ENCODE measurements at places on chromosomes 11 and 22.

DNA sequence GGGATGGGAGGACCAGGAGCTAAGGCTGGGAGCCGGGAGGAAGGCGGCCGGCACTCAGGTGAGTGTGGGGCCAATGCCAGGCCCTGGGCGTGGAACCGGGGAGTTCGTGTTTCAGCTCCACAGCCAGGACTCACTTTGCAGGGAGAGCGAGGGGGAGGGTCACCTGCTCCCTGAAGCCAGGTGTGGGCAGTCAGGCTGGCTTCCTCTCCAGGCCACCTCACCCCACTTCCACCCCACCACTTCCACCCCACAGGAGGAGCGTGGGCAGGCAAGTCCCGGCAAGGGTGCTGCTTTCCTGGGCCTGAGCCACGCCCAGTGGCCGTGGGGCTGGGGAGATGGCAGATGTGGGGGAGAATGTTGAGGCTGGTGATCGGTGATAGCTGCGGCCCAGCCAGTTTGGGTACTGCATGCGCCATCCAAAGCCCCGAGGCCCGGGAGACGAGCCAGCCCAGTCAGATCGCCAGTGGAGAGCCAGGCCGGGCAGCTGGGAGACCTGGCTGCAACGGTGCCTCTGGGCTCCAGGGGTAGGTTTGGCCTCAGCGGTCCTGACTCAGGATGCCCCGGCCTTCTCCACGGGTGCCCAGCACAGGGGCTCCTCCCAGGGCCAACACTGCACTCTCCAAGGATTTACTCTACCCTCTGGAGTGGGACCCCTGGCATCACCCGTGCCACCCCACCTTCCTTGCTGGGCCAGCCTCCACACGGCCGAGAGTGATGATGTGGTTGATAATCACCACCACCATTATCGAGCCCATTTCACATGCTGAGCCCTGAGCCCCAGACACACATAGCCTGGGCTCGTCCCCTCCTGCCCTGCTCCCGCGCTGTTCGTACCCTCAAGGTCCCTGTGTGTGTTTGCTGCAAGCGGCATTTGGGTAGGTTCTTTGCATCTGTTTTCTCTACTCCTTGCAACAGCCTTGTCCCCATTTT is 93.8 kb downstream of the WNT7B start:
- H3K36me3 ChIP-seq: no peaks in the 10 kb centered on the region
- no peaks in the 10 kb centered on the region for H3K4me1 ChIP-seq
- no peak for DNase-seq
- H3K4me3 ChIP-seq: no peak overlapping the region
- H3K27me3 ChIP-seq: peaks cover 40% of the 10 kb centered on the region
- H3K27ac ChIP-seq: no peak overlapping the region

GRCh38 chr11:31045335-31045734 is 324.2 kb downstream of the DCDC1 start:
- H3K27me3 ChIP-seq: no peaks in the 10 kb centered on the region
- H3K4me1 ChIP-seq: no peaks in the 10 kb centered on the region
- H3K4me3 ChIP-seq: no peak overlapping the region
- DNase-seq: no peak
- peaks cover 5% of the 10 kb centered on the region for H3K36me3 ChIP-seq
- H3K27ac ChIP-seq: no peak overlapping the region

DNA sequence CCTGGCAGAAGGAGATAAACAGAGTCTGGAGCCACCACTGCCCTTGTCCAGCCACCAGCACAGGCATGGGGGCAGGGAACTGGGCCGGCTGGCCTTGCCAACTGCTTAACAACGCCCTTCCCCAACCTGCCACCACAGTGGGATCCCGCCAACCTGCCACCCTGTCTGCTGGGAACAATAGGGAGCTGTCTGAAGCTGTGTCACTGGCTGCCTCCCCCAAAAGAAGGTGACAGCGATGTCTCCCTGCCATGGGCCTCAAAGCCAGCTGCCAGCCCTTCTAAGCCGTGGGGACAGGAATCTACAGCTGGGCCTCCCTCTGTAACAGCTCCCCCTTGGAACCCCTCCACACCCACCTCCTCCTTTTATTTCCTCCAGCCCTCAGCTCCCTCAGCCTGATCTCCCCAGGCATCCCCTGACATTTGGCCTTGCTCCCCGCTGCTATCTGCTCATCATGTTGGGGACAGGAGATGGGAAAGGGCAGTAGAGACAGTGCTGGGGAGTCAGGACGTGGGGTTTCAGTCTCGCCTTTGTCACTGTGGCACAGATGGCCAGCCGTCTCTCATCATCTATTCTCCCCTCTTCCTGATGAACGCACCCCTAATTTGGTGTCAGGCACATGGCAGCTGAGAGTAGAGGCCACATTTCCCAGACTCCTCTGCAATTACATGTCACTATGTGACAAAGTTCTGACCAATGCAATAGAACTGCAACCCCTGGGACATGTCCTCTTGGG is 51.3 kb upstream of the PRDM11 start:
- no peaks in the 10 kb centered on the region for H3K36me3 ChIP-seq
- no peak overlapping the region for H3K27ac ChIP-seq
- H3K4me1 ChIP-seq: peaks cover 36% of the 10 kb centered on the region
- no peak for DNase-seq

GRCh38 chr11:74909385-74909784 is 39.5 kb downstream of the XRRA1 start:
- H3K27ac ChIP-seq: no peak overlapping the region
- no peak for DNase-seq
- peaks cover 6% of the 10 kb centered on the region for H3K36me3 ChIP-seq
- H3K4me1 ChIP-seq: no peaks in the 10 kb centered on the region
- H3K4me3 ChIP-seq: no peak overlapping the region

- DNase-seq: no peak
- H3K36me3 ChIP-seq: 0 out of 2 replicates have a peak, but pooled peaks cover 5% of the 10 kb centered on the region
- H3K4me1 ChIP-seq: no peaks in the 10 kb centered on the region
- no peak overlapping the region for H3K27ac ChIP-seq
- H3K4me3 ChIP-seq: no peak overlapping the region
Measured at GRCh38 chr11:95432714-95433503, 201.9 kb upstream of the SESN3 start.

DNA sequence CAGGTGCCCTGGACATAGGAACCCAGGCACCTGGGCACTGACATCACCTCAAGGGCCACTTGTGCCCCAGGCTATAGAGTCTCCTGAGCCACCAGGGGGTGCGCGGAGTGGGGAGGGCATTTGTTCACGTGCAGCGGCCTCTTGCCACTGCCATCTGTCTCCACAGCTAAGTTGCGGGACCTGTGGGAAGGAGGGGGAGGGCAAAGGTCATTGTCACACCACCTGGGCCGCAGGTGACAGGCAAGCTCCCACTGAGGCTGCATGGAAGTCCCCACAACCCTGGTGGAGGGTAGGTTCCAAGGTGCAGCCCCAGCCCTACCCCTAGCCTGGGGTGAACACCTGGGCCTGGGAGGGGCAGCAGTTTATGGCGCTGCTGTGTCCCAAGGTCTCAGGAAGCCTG is 79.5 kb downstream of the PIWIL3 start:
- no peaks in the 10 kb centered on the region for H3K36me3 ChIP-seq
- no peak overlapping the region for H3K4me3 ChIP-seq
- H3K27me3 ChIP-seq: peaks cover 11% of the 10 kb centered on the region
- H3K27ac ChIP-seq: no peak overlapping the region
- H3K4me1 ChIP-seq: no peaks in the 10 kb centered on the region
- DNase-seq: no peak

DNA sequence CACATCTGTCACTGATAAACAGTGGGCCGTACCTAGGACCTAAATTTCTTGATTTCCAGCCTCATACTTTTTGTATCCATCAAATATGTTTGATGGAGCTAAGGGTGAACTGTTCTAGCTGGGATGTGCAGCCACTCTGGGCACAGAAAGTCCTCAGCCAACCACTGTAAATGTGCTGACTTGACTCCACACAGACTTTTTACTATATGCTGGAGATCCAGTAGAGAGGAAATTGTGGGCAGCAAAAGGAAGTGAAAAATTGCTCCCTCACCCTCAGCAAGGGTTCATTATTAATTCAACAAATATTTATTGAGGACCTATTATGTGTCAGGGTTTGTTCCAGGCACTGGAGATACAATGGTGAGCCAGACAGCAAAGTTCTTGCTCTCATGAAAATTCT is 54.2 kb upstream of the AMPD3 start:
- H3K27ac ChIP-seq: peak overlapping the region; percentile 36
- H3K27me3 ChIP-seq: peaks cover 1% of the 10 kb centered on the region
- no peak for DNase-seq
- no peak overlapping the region for H3K4me3 ChIP-seq

GRCh38 chr11:99383648-99384245 is 363.0 kb downstream of the CNTN5 start:
- H3K4me1 ChIP-seq: no peaks in the 10 kb centered on the region
- H3K4me3 ChIP-seq: no peak overlapping the region
- DNase-seq: no peak

- H3K27me3 ChIP-seq: no peaks in the 10 kb centered on the region
- peak overlapping the region; percentile 39 for H3K27ac ChIP-seq
- DNase-seq: no peak
- no peak overlapping the region for H3K4me3 ChIP-seq
Measured at GRCh38 chr11:126246636-126247035, 22.1 kb downstream of the SRPRA start.

GRCh38 chr11:12330485-12331231 is 46.7 kb upstream of the PARVA start:
- no peaks in the 10 kb centered on the region for H3K36me3 ChIP-seq
- peak overlapping the region; percentile 14 for H3K27ac ChIP-seq
- no peak for DNase-seq

- no peak overlapping the region for H3K27ac ChIP-seq
- no peak for DNase-seq
- no peak overlapping the region for H3K4me3 ChIP-seq
- H3K27me3 ChIP-seq: peaks cover 18% of the 10 kb centered on the region
Measured at GRCh38 chr11:11582011-11582701, 39.6 kb downstream of the GALNT18 start.

DNA sequence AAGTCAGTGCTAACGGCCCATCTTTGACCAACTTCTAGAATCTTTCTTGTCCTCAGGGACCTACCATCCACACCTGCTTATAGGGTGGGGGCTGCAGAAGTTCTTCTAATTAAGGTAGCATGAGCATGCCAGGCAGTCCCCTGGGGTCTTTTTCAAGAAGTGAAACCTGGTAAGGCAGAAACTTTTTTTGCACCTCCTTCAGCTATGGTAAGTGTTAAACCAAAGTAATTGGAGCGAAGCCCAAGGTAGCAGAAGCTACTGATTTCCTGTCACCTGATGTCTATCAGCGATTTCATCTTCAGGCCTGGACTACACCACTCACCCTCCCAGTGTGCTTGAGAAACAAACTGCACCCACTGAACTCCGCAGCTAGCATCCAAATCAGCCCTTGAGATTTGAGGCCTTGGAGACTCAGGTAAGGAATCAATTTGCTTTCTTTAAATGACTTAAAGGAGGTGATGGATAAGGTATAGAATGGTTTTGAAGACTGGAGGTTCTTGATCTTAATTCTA is at the start of gene MS4A1:
MS4A1 (plus strand) TSS at position 317 of the 512 bp plus-strand sequence. CDS start 6,528 bp downstream, outside the sequence.
- peaks cover 6% of the 10 kb centered on the region for H3K36me3 ChIP-seq
- no peaks in the 10 kb centered on the region for H3K4me1 ChIP-seq
- no peak within 1 kb of the TSS for H3K4me3 ChIP-seq

GRCh38 chr11:92727123-92727522 is 242.3 kb upstream of the MTNR1B start:
- H3K36me3 ChIP-seq: no peaks in the 10 kb centered on the region
- no peaks in the 10 kb centered on the region for H3K4me1 ChIP-seq
- no peak overlapping the region for H3K27ac ChIP-seq
- no peaks in the 10 kb centered on the region for H3K27me3 ChIP-seq

GRCh38 chr11:57475191-57475590 is 14.9 kb downstream of the RTN4RL2 start:
- no peak overlapping the region for H3K27ac ChIP-seq
- DNase-seq: no peak
- peaks cover 5% of the 10 kb centered on the region for H3K4me1 ChIP-seq
- no peaks in the 10 kb centered on the region for H3K36me3 ChIP-seq
- no peak overlapping the region for H3K4me3 ChIP-seq

GRCh38 chr22:38304526-38304925 is 12.7 kb downstream of the CSNK1E start:
- H3K27me3 ChIP-seq: peaks cover 7% of the 10 kb centered on the region
- DNase-seq: no peak
- H3K36me3 ChIP-seq: peaks cover 48% of the 10 kb centered on the region
- H3K4me3 ChIP-seq: no peak overlapping the region
- peaks cover 49% of the 10 kb centered on the region for H3K4me1 ChIP-seq
- H3K27ac ChIP-seq: no peak overlapping the region

- no peak overlapping the region for H3K4me3 ChIP-seq
- H3K4me1 ChIP-seq: no peaks in the 10 kb centered on the region
- peak; percentile 28 for DNase-seq
- H3K27me3 ChIP-seq: no peaks in the 10 kb centered on the region
- no peak overlapping the region for H3K27ac ChIP-seq
Measured at GRCh38 chr11:5004424-5005274, 10.0 kb downstream of the OR51L1 start.

DNA sequence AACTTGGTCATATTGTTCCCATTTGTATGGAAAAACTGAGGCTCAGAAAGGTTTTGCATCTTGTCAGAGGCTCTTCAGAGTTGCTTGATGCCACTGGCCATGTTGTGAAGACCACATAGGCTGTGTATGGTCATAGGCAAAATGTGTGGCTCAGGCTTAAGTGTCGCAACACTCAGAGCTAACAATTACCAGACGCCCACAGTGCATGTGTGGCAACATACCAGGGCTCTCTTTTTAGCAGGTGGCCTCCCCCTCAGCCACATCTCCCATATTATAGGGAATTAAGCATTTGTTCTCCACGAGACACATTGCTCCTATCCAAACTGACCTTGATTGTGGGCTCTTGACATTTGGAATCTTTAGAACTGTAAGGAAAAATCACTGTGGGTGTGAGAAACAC is 802.5 kb downstream of the DLG2 start:
- no peak overlapping the region for H3K4me3 ChIP-seq
- no peaks in the 10 kb centered on the region for H3K36me3 ChIP-seq
- no peaks in the 10 kb centered on the region for H3K4me1 ChIP-seq
- peaks cover 2% of the 10 kb centered on the region for H3K27me3 ChIP-seq

DNA sequence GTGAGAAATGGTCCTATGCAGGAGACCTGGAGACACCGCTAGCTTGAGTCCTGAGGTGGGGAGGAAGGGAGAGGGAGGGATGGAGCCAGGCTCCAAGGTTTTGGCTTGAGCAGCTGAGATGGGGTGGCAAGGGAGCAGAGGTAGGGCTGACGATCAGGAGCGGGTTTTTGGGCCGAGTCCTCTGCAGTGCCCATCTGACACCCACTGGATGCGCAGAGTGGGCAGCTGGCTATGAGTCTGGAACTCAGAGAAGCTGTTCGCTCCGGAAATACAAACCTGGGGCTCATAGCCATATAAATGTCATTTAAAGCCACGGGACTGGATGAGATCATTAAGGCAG is 453 bp upstream of the MAFF start:
- H3K27me3 ChIP-seq: peaks cover 12% of the 10 kb centered on the region
- DNase-seq: no peak
- H3K4me1 ChIP-seq: peaks cover 51% of the 10 kb centered on the region
- peak overlapping the region; percentile 94 for H3K27ac ChIP-seq

Measured in HFFc6 (cell line).